ENCODE measurements at places on chromosomes 12 and 14.

GRCh38 chr12:57615637-57616036, 4.4 kb downstream of the ARHGEF25 start:
- DNase-seq: no peak

GRCh38 chr12:107558141-107558815, 127.3 kb upstream of the PWP1 start:
- DNase-seq: no peak

DNA sequence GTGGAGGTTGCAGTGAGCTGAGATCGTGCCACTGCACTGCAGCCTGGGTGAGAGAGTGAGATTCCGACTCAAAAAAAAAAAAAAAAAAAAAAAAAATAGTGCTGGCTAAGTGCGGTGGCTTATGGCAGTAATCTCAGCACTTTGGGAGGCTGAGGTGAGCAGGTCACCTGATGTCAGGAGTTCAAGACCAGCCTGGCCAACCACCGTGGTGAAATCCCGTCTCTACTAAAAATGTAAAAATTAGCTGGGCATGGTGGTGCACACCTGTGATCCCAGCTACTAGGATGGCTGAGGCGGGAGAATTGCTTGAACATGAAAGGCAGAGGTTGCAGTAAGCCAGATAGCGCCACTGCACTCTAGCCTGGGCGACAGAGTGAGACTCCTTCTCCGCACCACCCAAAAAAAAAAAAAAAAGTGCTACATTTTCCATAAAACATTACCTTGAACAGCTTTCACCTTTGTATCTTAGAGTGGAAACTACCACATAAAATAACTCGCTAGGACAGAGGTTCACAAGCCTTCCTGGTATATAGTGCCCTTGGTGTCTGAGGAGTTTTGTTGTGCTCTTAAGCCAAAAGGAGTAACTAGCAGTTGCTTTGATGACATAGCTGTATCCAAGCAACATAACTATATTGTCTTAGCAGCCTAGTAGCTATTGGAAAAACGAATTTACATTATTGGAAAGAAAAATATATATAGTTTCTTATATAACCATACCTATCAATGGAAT, 11.1 kb downstream of the PTGES3 start:
- DNase-seq: peak; percentile 18

GRCh38 chr12:124510301-124510970, 57.0 kb downstream of the NCOR2 start:
- no peak for DNase-seq

GRCh38 chr12:89353823-89354611, 1.7 kb upstream of the DUSP6 start:
- peak; percentile 71 for DNase-seq

GRCh38 chr14:103169954-103170353, 46.7 kb downstream of the TNFAIP2 start:
- DNase-seq: no peak

DNA sequence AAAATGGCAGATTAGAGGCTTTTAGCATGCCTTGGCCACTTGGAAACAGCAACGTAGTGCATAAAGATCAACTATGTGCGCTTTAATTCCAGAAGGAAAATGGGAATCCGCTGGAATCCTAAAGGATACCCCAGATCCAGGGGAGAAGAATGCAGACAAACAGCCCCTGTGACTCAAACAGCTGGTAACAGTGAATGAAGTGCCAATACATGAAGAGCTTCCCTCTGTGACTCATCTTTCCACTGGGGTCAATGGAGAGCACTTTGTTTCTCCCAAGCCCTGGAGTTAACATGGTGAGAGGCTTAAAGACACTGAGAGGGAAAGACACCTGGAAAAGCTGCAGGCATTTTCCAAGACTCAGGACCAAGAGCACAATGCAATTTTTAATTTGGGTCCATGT, 263.1 kb downstream of the CEP128 start:
- DNase-seq: no peak

- DNase-seq: peak; percentile 14
These were observed 6.2 kb upstream of the CPNE8 start for GRCh38 chr12:38911611-38912010.

GRCh38 chr12:64240781-64241180, 18.7 kb upstream of the KICS2 start:
- DNase-seq: no peak
